SK-N-SH (cell line): ENCODE measurements at places on chromosomes 12 and 14.

- DNase-seq, result no peak
Measured at GRCh38 chr12:113808095-113808951, 157.8 kb downstream of the RBM19 start.

- peak; percentile 91 for DNase-seq
Measured at GRCh38 chr12:57738661-57739237, at the start of gene AGAP2. TSS of gene AGAP2 (minus strand) at chr12:57738742. CDS start at chr12:57738246, 496 bp downstream.

GRCh38 chr12:120363274-120363855 is 5.6 kb downstream of the MSI1 start:
- DNase-seq, result peak; percentile 56

- no peak for DNase-seq
Measured at GRCh38 chr14:92575061-92575747, 61.6 kb downstream of the RIN3 start.
